CD4-positive, alpha-beta T cell (primary cell): ENCODE measurements at places on chromosomes 7 and 10. TPM values are rescaled to one million over a fixed set of nuclear protein-coding genes. Genes with fewer than 3 reads are reported as not detected.

DNA sequence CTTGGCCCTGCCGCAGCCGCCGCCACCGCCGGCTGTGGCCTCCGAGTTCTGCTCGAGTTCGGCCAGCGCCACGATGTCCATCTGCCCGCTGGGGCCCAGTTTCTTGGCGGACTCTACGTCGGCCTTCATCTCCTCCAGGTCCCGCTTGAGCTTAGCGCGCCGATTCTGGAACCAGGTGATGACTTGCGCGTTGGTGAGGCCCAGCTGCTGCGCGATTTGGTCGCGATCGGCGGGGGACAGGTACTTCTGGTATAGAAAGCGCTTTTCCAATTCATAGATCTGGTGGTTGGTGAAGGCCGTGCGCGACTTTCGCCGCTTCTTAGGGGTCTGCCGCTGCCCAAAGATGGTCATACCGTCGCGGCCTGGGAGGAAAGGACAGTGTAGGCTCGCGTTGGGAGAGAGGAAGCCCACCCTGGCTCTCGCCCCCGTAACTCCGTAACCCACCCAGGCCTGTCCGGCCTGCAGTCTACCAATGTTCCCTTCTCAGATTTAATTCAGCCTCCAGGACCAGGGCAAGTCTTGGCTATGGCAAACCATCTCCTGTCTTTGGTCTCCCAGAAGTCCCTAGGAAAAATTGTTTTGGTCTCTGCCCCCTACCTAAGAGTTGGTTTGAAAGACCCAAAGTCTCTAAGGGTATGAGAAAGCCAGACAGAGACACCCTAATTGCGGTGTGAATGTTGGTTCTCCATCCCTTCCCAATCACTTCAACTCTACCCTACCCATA lies 1.7 kb downstream of the LBX1 start:
- no peaks in the 10 kb centered on the region for H3K36me3 ChIP-seq
- no peak overlapping the region for H3K4me3 ChIP-seq
- H3K27me3 ChIP-seq, result peaks cover 86% of the 10 kb centered on the region
- no peak overlapping the region for H3K27ac ChIP-seq

DNA sequence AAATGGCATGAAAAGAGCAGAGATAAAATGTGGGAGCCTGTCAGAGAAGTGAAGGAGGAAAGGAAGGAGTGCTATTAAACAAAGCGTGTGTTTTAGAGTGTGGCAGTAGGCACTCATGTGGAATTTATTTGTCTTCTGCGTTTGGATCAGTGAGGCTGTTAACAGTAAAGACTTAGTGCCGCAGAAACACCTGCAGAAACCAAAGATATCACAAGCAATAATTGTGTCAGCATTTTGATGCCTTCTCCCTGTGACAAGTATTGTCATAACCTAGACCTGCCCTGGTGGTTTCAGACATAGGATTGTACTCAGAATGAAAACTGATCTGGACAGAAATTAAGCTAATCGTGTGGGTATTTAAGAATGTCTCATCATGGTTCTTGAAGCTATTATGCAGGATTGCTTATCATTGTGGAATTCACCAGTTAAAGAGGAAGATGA lies 191.0 kb downstream of the CAMK1D start:
- no peak overlapping the region for H3K4me3 ChIP-seq
- no peaks in the 10 kb centered on the region for H3K27me3 ChIP-seq
- H3K4me1 ChIP-seq, result no peaks in the 10 kb centered on the region
- no peaks in the 10 kb centered on the region for H3K36me3 ChIP-seq

DNA sequence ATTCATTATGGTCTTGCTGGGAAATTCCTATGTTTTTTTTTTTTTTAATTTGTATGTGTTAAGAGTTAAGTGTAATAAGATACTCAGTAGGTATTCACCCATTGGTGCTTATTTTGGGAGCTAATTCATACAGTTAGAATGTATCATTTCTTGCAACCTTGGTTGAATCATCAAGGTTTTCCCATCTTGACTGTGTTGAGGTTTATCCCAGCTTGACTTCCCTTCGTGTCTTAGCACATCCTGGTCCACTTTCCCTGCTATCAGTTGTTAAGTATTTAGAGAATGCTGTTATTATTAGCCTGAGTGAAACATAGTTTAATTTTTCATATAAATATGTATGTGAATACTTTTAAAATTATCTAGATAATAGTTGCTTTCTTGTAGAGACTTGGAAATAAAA lies 20.8 kb downstream of the RALA start:
- no peaks in the 10 kb centered on the region for H3K36me3 ChIP-seq
- DNase-seq, result no peak
- H3K4me1 ChIP-seq, result peaks cover 7% of the 10 kb centered on the region
- H3K4me3 ChIP-seq, result no peak overlapping the region

GRCh38 chr7:851204-851603 lies 18.9 kb downstream of the SUN1 start:
- no peak overlapping the region for H3K27ac ChIP-seq
- H3K27me3 ChIP-seq, result no peaks in the 10 kb centered on the region
- no peak overlapping the region for H3K4me3 ChIP-seq
- no peak for DNase-seq

DNA sequence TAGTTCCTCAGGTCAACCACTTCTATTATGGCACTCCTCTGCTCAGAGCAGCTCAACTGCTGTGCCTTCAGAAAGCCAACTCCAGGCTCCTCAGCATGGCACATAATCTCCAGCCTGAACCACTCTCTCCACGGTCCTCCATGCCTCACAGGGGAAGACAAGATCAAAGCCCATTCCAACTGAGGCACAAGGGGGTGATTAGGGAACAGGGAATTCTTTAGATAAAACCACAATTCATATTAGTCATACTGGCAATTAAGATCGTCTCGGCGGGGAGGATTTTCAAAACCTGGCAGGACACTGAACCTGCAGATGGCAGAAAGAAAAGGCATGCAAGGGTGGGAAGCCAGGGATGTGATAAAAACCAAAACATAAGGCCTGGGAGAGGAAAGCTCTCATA lies 361.6 kb downstream of the FGFR2 start:
- no peaks in the 10 kb centered on the region for H3K27me3 ChIP-seq
- no peak for DNase-seq
- no peaks in the 10 kb centered on the region for H3K4me1 ChIP-seq

GRCh38 chr7:3922175-3922635 lies 621.2 kb downstream of the SDK1 start:
- H3K4me1 ChIP-seq, result no peaks in the 10 kb centered on the region
- no peak overlapping the region for H3K4me3 ChIP-seq
- H3K27ac ChIP-seq, result no peak overlapping the region

STOX1 gene
- 0.41 TPM for total RNA-seq

PKD1L1 gene
- 0.25 TPM for total RNA-seq

EVX1 gene
- 0.25 TPM for total RNA-seq

PNLIPRP3 gene
- not detected for total RNA-seq

VWDE gene
- 1.5 TPM for total RNA-seq
